ENCODE measurements at places on chromosomes 2 and 18.

GRCh38 chr18:10130606-10131005 is 216.8 kb downstream of the VAPA start:
- DNase-seq, result no peak

DNA sequence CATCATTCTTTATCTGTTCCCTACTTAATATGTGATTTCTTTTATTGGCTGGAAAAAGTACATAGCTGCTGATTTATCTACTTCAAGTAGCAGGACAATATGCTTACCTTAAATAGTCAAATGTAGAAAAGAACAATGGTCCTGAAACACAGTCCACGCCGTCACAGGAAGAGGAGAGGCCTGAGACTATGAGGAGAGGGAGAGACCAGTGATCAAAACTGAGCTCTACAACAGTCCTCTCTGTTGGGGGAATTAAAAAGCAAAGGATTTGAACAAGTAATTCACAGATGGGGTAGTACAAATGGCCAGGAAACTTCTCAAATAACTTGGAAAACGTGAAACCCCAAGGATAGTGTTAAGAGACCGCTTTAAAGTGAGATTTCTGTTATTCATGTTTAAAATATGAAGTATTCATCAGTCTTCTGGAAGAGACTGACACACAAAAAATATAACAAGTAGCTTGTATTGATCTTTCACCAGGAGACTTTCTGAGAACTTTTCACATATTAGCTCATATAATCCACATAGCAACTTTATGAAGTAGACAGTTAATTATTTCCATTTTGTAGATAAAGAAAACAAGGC is 20.2 kb downstream of the SCYGR8 start:
- DNase-seq, result no peak

- no peak for DNase-seq
Observed at GRCh38 chr18:6745504-6746031, 16.1 kb downstream of the ARHGAP28 start.

GRCh38 chr2:24957221-24957620 is 14.5 kb downstream of the DNAJC27 start:
- DNase-seq, result no peak

DNA sequence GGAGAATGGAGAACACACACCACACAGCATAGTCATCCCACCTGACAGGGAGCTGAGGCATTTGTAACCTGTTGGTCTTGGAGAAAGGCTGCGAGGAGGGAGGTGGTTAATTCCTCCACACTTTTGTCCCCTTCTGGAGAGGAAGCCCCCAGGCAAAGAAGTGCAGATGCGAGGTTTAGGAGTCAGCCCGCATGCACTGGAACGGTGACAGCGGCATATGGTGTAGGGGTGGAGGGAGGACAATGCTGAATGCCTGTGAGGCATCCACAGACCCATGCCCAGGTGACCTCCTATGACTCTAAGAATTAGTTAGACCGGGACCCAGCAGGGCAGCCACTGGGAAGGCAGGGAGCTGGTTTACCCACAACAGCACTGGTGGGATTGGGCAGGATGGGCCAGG is 12.2 kb downstream of the SPATA3 start:
- no peak for DNase-seq

GRCh38 chr18:72727038-72727655 is 140.6 kb downstream of the NETO1 start:
- no peak for DNase-seq

DNA sequence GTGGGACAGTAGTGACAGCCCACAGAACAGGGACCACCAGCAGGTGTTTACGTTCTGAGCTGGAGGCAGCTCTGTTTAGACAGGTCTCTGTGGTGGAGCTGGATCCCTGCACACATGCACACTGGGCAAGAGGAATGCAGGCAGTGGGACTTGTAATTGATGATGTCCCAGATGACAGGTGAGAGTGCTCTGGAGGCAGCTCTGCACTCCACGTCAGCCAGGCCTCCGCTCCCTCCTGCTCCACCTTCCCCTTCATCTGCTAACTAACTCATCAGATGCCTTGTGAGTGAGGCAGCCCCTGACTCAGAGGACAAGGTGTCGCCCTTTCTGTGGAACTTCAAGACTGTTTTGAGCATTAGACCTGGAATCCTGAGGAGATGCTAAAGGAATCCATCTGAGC is 53.2 kb downstream of the SH3YL1 start:
- no peak for DNase-seq

DNA sequence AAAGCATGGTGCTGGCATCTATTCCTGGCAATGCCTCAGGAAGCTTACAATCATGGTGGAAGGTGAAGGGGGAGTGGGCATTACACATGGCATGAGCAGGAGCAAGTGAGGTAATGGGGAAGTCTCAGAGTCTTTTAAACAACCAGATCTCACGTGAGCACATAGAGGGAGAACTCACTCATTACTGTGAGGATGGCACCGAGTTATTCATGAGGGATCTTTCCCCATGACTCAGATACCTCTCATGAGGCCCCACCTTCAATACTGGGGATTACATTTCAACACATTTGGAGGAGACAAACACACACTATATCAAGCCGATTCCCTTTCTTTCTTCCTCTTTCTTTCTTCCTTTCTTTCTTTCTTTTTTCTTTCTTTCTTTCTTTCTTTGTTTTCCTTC is 47.9 kb upstream of the FANCL start:
- no peak for DNase-seq

DNA sequence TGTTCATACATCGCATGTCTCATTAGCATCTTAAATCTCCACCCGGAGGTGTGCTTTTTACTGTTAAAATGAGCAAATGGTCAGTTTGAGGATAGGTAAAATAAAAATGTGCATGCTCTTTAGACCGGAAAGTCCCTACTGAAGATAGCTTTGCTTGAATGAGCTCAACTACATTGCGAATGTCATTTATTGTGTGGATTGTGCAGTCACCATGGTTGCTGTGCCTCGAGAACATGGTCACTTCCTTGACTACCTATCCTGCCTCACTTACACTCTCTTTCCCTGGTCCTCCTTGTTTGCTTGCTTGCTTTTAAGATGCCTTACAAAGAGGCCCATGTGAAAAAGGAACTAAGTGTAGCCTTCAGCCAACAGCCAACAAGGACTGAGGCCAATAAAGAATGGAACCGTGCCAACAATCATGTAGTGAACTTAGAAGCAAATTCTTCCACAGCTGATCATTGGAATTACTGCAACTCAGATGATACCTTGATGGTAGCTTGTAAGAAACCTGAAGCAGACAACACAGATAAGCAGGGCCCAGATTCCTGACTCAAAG is 72.2 kb upstream of the BARD1 start:
- DNase-seq, result no peak

GRCh38 chr2:218255446-218255845 is 5.4 kb upstream of the GPBAR1 start:
- no peak for DNase-seq

DNA sequence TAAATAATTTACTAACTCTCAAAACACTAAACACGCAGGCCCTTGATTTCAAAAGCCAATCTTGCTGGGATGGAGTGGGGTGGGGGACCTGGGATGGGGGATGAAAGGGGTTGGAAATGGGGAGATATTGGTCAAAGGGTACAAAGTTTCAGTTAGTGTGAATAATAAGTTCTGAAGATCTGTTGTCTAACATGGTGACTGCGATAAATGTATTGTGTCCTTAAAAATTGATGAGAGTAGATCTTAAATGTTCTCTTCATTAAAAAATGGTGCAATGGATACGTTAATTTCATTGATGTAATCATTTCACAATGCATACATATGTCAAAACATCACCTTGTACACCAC is 505 bp upstream of the ACYP2 start:
- no peak for DNase-seq

DNA sequence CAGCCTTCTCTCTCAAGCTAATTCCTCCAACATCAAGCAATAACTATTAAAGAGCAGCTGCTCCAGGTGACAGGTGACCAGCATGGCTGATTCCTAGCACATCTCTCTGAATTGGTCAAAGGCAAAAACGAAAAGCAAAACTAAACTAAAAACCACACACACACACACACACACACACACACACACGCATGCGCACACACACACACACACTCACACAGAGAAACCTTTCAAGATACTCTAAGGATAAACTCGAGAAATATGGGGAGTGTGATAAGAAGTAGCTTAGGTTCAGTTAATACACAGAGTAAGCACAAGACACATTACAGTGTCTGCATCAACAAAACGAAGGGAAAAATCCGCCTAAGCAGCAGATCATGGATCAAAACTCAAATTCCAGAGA is 74.5 kb upstream of the FZD7 start:
- no peak for DNase-seq

- no peak for DNase-seq
Observed at GRCh38 chr2:205766779-205767359, 84.6 kb downstream of the NRP2 start.

DNA sequence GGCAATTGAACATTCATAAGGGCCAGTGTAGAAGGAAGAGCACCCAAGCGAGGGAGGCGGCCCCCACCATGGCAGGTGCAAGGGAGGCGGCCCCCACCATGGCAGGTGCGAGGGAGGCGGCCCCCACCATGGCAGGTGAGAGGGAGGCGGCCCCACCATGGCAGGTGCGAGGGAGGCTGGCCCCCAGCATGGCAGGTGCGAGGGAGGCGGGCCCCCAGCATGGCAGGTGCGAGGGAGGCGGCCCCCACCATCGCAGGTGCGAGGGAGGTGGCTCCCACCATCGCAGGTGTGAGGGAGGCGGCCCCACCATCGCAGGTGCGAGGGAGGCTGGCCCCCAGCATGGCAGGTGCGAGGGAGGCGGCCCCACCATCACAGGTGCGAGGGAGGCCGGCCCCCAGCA is 24.7 kb upstream of the GPC1 start:
- no peak for DNase-seq

Measured in bone marrow (tissue), 2 donors.